ENCODE measurements at places on chromosomes 11 and 22.

- no peak for DNase-seq
Measured at GRCh38 chr11:115411120-115411519, 93.1 kb downstream of the CADM1 start.

GRCh38 chr11:69008737-69009440 lies 4.2 kb downstream of the MRGPRF start:
- peak; percentile 42 for DNase-seq

DNA sequence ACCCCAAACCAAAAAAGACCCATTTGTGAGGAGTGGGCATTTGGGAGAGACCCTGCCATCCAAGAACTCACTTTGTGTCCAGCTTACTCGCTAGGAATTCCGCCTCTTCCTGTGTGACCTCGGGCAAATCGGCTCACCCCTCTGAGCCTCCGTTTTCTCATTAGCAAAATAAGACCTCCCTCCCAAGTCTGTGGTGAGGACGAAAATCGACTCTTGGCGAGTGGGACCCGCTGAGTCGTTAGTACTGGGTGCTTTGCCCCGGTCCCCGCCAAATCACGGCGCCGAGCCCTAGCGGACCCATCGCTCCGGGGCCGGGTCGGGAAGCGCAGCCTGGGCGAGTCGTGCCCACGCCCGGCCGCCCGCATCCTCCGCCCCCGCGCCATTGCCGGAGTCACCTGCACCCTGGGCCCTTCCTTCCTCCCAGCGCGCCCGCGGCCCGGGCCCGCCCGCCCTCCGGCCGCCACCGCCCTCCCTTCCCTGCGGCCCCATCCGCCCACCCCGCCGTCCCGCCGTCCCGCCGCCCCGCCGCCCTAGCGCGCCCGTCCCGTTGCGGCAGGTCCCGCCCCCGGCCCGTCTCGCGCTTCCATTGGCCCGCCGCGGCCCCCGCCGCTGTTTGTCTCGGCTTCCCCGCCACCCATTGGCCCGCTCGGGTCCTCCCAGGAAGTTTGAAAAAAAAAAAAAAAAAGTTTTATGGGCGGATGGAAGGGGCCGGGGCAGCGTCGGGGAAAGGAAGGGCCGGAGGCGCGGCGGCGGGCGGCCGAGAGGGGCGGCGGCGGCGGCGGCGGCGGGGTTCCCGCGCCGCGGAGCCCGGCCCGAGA lies 48.9 kb downstream of the TRIOBP start:
- DNase-seq = peak; percentile 87

DNA sequence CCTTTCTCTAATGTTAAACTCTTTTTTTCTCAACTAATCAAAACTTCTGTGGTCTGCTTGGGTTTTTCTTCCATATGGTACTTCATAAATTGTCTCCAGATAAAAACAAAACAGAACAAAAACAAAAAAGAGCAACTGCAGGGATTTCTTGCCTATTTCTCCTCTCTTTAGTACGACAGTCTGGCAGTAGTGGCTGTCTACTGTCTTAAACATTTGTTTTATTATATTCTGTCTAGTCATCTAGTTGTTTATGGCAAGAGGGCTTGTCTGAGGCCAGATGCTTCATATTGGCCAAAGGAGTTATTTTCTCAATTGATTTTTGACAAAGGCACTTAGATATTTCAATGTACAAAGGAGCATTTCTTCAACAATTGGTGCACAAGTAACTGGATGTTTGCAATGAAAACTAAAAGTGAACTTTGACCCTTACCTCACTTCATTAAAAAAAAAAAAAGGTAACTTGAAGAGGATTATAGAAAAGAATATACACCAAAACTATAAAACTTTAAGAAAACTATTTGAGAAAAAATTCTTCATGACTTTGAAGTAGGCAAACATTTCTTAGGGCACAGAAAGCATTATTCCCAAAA lies 404.2 kb downstream of the LUZP2 start:
- DNase-seq = no peak

DNA sequence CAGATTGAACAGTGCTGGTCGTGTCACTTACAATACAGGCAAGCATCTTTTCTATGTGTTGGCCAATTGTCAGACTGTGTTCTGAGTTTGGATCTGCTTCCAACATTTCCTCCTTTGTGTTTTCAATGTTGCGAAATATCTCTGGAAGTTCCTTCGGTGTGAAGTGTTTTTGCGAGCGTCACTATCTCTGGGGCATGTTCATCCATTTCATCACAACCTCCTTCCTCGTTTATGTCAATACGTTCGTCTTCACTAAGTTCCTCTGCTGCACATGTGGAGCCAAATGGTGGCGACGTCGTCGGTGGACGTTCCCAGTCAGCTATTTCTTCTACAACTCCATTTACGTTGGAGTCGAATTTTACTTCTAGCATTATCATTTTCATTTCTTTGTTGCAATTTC lies 100.2 kb upstream of the LMO1 start:
- DNase-seq = no peak

DNA sequence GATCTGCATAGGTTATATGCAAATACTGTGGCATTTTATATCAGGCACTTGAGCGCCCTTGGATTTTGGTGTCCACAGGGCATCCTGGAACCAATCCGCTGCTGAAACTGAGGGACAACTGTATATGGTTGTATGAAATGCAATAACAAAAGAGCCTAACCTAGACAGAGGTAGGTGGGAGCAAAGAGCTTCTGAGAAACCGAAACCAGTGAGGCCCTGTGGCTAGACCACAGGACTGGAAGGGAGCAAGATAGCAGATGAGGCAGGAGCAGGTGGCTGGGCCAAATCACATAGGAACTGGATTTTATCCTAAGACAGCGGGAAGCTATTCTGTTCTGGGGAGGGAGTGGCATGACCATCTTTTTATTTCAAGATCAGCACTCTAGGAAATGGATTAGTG lies 30.1 kb downstream of the RCN1 start:
- no peak for DNase-seq

- no peak for DNase-seq
Measured at GRCh38 chr11:120694726-120695125, 183.2 kb downstream of the GRIK4 start.

DNA sequence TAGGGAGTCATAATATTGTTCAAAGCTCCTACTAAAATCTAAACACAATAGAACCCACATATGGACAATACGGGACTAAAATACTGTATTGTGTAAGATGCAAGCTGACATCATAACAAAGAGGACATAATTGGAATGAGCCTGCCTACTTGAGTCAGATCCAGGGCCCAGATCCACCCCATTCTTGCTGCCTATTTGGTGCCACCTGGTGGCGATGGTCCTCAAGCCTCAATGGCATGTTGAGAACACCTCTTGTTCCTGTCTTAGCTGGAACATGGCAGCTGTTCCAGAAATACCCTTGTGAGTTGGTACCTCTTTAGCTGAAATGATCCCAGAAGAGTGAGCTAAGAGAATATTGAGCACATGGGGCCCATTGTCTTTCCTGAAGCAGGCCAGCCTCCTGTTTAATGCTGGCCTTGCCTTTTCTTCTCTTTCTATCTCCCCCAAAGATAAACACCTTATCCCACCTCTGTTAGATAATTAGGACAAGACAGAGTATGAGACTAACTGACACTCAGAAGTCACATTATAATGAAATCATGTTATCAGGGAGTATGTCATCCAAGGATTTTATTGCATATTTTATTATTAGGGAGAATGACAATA lies 680.9 kb upstream of the ANO5 start:
- DNase-seq = peak; percentile 75

DNA sequence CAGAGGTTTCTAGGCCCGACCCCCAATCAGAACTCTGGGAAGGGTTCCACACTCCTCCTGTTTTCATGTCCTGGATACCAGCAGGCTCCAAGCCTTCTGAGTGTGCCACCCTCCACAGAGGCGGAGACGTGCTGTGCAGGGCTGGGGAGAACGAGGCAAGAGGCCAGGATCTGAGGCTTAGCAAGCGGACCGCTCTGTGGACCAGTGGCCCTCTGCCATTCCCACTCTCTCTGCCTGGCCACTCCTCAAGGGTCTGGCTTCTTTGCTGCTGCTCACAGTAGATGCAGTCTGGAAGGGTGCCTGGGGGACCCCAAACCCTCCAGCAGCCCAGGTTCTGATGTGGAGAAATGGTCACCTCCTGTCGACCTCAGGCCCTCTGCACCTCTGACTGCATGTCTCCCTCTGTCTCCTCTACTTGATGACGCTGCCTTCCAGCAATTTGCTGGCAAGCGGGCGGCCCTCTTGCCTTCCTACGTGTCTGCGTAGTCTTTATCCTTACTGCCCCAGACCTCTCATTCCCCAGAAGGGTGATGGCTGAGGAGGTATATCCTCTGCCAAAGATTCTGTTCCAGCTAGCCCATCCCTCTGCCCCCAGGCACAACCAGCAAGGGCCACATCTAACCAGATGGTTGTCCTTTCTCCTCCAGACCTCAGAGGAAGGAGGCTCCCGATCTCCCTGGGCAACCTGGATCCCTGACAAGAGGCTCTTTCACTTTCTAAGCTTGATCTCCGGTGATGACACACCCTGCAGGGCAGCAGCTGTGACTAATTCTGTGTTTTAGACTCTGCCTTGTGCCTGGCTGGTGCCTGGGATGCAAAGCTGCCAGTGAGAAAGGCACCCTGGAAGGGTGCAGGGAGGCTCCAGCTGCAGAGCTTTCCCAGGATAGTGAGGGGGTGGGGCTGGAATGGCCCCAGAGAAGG lies 87.3 kb downstream of the NAT10 start:
- no peak for DNase-seq

GRCh38 chr11:132099692-132100091 lies 729.3 kb downstream of the NTM start:
- DNase-seq = peak; percentile 8

DNA sequence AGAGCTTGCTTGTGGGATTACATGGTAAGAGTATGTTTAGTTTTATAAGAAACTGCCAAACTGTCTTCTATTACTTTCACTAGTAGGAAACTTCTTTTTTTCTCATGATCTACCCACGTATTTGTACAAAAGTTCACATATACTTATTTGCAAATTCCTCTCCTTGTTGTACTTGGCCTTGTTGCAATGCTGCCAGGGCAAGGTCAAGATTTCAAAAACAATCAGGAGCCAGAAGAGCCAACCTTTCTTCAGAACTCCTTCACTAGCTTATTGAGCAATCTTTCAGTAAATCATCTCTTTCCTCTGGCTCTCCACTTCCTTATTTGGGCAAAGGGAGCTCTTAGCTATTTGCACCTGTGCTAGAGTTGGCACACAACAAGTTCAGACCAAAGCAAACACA lies 9.7 kb downstream of the SRSF8 start:
- DNase-seq = no peak

GRCh38 chr11:109291553-109291952 lies 130.4 kb upstream of the C11orf87 start:
- DNase-seq = no peak

GRCh38 chr11:499201-500076 lies 7.6 kb downstream of the RNH1 start:
- no peak for DNase-seq

- DNase-seq = peak; percentile 73
Measured at GRCh38 chr22:31082606-31083376, 1.7 kb downstream of the SMTN start.

DNA sequence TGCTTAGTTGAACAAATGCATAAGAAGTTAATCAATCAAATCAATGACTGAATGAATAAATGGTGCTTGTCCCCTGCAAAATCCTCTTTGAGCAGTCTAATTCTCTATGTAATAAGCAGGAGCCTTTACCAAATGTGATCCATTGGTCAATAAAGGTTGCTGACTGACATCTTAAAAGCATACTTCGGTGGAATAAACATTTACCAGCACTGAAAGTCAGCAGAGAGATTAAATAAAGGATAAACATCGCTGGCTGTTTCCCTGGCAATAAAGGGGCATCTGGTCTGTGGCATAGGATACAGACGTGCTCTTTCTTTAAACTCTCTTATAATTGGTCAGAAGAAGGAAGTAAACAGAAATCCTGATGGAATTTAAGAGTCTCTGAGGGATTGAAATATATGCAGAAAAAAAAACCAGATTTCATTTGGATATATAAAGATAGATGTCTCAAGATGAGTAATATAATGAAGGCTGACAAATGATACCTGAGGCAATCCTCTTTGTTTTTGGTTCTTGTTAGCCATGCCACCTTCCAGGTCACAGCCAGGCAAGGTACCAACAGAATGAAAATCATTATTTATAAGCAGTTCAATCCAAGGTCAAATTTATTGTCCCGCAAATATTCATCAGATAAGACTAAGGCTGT lies 578.4 kb upstream of the CCDC90B start:
- DNase-seq = no peak

DNA sequence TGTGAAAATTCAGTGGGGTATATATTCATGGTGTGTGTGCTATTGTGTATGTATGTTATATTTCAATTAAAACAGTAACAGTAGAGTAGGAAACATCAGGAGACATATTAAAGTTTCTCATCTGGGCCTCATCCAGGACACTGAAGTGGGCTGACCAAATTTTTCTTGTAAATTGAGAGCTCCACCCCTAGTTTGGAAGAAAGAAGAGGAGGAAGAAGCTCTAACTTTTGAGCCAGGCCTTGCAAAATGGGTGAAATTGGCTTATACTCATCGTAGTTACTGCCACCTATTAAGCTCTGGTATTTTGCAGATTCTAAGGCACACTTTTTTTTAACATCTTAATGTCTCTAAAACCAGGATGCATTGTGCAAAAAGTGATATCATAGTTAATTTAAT lies 33.7 kb downstream of the TSPAN18 start:
- DNase-seq = no peak

GRCh38 chr11:62554387-62555167 lies 8.0 kb upstream of the AHNAK start:
- DNase-seq = no peak

DNA sequence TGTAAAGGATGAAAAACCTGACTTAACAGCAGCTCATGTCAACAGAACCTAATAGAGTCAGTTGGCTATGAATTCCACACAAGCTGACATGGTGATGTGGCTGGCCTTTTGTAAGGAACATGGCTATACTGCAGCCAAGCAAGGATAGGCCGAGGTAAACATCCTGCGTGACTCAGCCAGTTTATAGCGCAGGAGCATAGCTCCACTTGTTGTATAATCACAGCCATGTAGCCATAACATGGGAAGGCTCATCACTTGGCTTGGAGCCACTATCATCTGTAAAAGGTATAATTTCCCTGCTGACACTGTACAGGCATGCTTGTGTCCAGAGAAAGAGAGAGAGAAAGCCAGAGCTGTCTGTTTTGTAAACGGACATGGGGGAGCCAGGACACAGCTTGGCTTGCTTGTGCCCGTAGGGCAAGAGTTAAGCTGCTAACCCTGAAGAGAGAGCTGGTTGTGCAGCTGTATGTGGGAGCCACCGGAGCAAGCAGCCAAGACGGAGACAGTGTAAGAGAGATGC lies 104.4 kb upstream of the PLET1 start:
- DNase-seq = no peak

GRCh38 chr11:83574519-83574918 lies 288.4 kb upstream of the CCDC90B start:
- DNase-seq = no peak

DNA sequence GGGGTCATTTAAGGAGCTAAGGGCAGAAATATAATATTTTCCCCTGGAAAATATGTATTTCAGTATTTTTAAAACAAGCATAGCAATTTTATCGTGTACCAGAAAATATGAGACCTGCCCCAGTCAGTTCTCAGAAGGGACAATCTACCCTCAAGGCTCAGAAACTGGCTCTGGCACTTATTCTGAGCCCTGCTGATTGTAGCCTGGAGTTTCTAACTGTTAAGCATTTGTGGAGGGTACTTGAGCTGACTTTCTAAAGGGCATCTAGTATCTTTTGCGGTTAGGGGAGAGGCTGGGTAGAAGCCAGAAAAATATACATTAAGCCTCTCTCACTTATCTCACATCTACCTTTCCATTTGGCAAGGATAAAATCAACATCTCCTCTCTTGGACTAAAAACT lies 71.3 kb upstream of the FSHB start:
- no peak for DNase-seq

Data from hematopoietic multipotent progenitor cell treated with erythropoietin and hydrocortisone succinate and interleukin-3 and kit ligand, for 8 days (in vitro differentiated cells).